ENCODE measurements at places on chromosomes 16 and 17. TPM values are rescaled to one million over a fixed set of nuclear protein-coding genes. Genes with fewer than 3 reads are reported as not detected.

Gene ZNF768
- total RNA-seq: 22.3 TPM

Gene ITGAL
- 13.8 TPM for total RNA-seq

Gene CD68
- total RNA-seq: 112 TPM

Gene PRSS21
- total RNA-seq: not detected

Gene NPTX1
- 1.6 TPM for total RNA-seq

Gene LYZL6
- not detected for total RNA-seq

Gene NPIPB13
- total RNA-seq: 19.5 TPM

Gene SCGB1C2
- not detected for total RNA-seq

Gene CCL23
- total RNA-seq: 5.6 TPM

Gene MT1M
- total RNA-seq: 11.8 TPM

- no peak overlapping the region for H3K4me3 ChIP-seq
- no peak overlapping the region for H3K27ac ChIP-seq
- DNase-seq: no peak
- peaks cover 3% of the 10 kb centered on the region for H3K4me1 ChIP-seq
Observed at GRCh38 chr16:9102943-9103342, 11.5 kb downstream of the HAPSTR1 start.

- no peaks in the 10 kb centered on the region for H3K27me3 ChIP-seq
- H3K36me3 ChIP-seq: no peaks in the 10 kb centered on the region
- no peak for DNase-seq
- H3K27ac ChIP-seq: no peak overlapping the region
- H3K4me1 ChIP-seq: no peaks in the 10 kb centered on the region
- H3K4me3 ChIP-seq: no peak overlapping the region
Observed at GRCh38 chr16:88854306-88855111, 2.2 kb downstream of the GALNS start.

DNA sequence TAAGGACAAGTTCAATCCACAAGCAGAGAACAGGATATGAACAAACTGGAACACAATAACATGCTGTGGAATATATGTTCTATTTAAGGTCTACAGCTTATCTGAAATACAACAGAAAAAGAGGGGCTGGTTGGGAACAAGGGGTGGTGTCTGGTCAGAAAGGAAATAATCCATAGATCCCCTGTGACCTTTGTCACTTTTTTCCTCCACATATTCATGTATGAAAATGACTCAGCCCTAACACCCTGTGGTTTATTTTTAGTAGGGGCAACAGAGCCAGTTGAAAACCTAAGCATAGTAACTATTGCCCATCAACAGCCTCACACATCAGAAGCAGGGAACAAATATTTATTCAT lies 12.3 kb upstream of the SPAG9 start:
- no peaks in the 10 kb centered on the region for H3K36me3 ChIP-seq
- H3K27me3 ChIP-seq: no peaks in the 10 kb centered on the region
- no peak overlapping the region for H3K4me3 ChIP-seq
- no peaks in the 10 kb centered on the region for H3K4me1 ChIP-seq
- no peak overlapping the region for H3K27ac ChIP-seq

DNA sequence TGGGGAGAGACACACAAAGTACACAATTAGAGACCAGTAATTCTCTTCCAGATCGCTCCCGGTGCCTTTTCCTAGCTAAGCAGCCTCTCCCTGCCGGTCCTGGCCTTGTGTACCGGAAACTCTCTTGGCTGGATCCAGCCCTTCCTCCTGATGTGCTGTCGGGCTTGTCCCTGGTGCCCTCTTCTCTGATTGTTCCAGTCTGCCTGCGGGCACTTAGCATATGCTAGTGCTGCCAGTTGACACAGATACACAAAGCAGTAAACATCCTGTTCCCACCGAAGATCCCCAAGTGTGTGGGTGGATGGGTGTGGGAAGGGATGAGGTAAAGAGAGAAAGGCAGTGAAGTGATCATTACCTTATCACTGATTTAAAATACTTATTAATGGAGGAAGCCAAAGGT lies 9.7 kb downstream of the HS3ST3B1 start:
- no peaks in the 10 kb centered on the region for H3K4me1 ChIP-seq
- no peak for DNase-seq
- no peak overlapping the region for H3K27ac ChIP-seq
- H3K36me3 ChIP-seq: no peaks in the 10 kb centered on the region
- no peaks in the 10 kb centered on the region for H3K27me3 ChIP-seq
- H3K4me3 ChIP-seq: no peak overlapping the region

GRCh38 chr17:65074778-65075250 lies 18.3 kb upstream of the GNA13 start:
- H3K27ac ChIP-seq: no peak overlapping the region
- no peaks in the 10 kb centered on the region for H3K4me1 ChIP-seq
- DNase-seq: no peak
- H3K4me3 ChIP-seq: no peak overlapping the region

GRCh38 chr16:56675685-56676210 lies 6.1 kb downstream of the MT1H start:
- no peaks in the 10 kb centered on the region for H3K4me1 ChIP-seq
- no peak overlapping the region for H3K27ac ChIP-seq
- no peaks in the 10 kb centered on the region for H3K36me3 ChIP-seq
- no peaks in the 10 kb centered on the region for H3K27me3 ChIP-seq
- H3K4me3 ChIP-seq: no peak overlapping the region

DNA sequence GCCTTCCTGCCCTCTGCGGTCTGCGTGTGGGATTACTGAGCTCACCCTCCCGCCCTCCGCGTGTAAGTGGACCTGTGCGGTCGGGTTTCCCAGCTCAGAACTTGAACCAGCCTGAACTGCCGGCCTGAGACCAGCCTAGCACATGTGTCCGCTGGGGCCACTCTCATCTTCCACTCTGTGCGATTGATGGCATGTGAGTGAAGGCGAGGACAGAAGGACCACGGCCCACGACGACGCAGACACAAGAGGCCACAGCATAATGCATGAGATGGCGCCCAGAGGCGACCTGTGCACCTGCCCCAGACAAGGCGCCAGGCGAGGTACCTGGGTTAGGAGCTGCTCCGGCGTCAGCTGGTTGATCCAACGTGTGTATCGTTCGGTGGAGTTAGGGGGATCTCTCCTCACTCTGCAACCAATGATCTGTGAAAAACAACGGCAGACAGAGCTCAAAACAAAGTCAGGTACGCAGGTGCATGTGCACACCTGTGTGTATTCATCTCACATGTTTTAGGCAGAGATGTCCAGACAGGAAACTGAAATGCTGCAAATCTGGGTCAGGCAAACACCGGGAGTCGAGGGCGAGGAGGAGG lies 74.5 kb upstream of the METRNL start:
- no peaks in the 10 kb centered on the region for H3K27me3 ChIP-seq
- H3K36me3 ChIP-seq: no peaks in the 10 kb centered on the region
- no peak overlapping the region for H3K27ac ChIP-seq
- no peak for DNase-seq
- no peak overlapping the region for H3K4me3 ChIP-seq

GRCh38 chr17:57853695-57854094 lies 3.9 kb upstream of the MRPS23 start:
- no peaks in the 10 kb centered on the region for H3K36me3 ChIP-seq
- DNase-seq: peak; percentile 85
- H3K4me1 ChIP-seq: peaks cover 2% of the 10 kb centered on the region
- H3K4me3 ChIP-seq: no peak overlapping the region
- H3K27me3 ChIP-seq: no peaks in the 10 kb centered on the region

DNA sequence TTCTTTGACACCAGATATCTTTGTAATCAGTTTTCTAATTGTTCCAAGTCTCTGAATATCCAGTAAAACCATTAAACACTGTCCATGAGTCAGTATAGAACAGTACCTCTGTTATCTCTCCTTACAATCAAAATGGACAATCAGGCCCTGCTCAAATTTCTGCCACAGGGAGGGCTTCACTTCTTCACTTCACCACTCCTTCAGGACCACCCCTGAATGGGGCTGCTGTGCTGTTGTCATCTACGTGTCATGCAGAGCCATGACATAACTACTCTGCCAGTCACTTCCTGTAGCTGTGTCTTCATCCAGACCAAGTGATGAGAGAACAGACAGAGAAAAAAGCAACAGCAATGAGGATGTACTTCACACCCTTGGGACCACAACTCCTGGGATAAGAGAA lies 116.9 kb downstream of the TANC2 start:
- no peaks in the 10 kb centered on the region for H3K36me3 ChIP-seq
- no peak for DNase-seq
- no peak overlapping the region for H3K4me3 ChIP-seq
- H3K4me1 ChIP-seq: no peaks in the 10 kb centered on the region

GRCh38 chr17:63516910-63517824 lies 6.0 kb upstream of the KCNH6 start:
- DNase-seq: no peak

GRCh38 chr17:78399693-78400144 lies 21.3 kb downstream of the PGS1 start:
- no peak overlapping the region for H3K4me3 ChIP-seq
- no peaks in the 10 kb centered on the region for H3K36me3 ChIP-seq
- no peak for DNase-seq

DNA sequence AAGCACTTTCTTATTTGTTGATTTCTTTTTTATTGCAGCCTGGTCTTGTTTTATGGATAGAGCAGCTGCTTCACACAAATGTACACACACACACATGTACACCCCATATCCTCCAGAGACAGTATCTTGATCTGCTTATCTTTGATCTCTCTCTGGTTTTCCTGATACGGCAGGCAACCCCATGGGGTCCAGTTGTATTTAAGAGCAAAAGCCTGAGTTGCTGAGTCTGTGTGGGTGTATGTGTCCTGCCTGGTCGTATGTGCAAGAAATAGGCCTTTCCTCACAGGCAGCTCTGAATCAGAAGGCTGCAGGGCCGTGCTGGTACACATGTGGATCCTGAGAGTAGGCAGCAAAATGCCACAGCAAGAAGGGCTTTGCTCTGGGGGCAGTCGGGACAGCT lies 14.6 kb upstream of the LGALS9 start:
- no peak overlapping the region for H3K4me3 ChIP-seq
- no peaks in the 10 kb centered on the region for H3K27me3 ChIP-seq
- H3K27ac ChIP-seq: no peak overlapping the region
- peaks cover 7% of the 10 kb centered on the region for H3K36me3 ChIP-seq
- H3K4me1 ChIP-seq: no peaks in the 10 kb centered on the region

DNA sequence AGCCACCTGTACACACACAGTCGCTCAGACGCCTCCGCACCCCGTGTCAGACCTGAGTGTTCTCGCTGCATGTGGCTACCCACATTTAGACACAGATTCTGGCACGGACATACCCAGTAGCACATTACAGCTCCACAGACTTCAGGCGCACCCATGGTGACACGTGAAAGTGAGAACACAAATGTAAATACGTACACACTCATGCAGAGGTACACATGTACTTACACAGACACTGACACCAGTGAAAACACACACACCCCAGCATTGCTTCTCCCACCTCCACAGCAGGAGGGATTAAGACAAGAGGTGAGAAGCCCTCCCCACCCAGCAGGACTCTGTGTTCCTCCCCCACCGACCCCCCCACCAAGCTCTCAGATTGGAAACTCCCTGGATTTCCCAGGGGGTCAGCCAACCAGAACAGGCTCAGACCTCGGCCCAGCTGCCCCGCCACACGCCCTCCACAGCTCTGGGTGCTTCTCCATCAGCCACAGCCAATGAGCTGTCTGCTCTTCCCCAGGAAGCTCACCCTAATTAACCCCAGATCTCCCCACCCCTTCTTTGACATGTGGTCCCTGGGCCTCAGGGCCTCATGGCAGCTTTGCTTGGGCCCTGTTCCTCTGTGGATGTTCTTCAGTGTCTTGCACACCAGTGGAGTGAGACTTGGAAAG lies 5.3 kb upstream of the FOXN1 start:
- H3K27me3 ChIP-seq: no peaks in the 10 kb centered on the region
- H3K27ac ChIP-seq: no peak overlapping the region
- no peaks in the 10 kb centered on the region for H3K4me1 ChIP-seq
- DNase-seq: no peak
- no peaks in the 10 kb centered on the region for H3K36me3 ChIP-seq

- peak; percentile 8 for DNase-seq
- no peaks in the 10 kb centered on the region for H3K36me3 ChIP-seq
- no peaks in the 10 kb centered on the region for H3K4me1 ChIP-seq
- no peak overlapping the region for H3K27ac ChIP-seq
- H3K4me3 ChIP-seq: no peak overlapping the region
Observed at GRCh38 chr17:77701996-77702395, 256.5 kb upstream of the TNRC6C start.

DNA sequence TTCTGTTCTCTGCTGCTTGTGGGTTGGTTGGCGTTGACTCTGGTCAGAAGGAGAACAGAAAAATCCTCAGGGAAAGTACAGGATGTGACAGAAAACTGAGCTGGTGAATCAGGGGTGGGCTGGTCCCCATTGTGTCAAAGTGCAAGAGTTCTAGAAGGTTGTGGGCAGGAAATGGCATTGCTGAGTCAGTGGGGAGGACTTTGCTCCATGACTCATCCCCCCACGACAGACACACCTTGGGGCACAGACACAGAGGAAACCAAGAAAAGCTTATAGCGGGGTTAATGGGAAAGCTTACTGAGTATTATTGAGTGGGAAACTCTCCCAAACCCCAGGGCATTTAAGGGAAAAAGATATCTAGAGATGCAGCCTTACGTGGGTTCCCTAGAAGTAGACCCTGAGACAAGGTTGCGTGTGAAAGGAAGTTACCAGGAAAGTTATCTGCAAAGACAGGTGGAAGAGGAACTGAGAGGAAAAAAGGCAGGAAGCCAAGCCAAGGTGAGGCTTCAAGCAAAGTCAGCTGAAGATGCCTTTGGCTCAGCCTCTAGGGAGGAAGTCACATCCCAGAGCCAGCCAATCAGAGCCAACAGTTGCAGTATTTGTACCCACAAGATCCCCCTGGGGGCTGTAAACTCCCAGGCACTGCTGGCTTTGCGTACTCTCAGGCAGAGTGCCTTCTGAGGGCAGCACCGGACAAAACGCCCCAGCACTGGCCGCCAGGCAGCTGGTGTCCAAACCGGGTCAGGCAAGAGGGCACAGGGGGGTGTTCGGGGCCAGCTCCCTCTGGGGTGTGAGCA lies 86.4 kb downstream of the FOXL1 start:
- no peaks in the 10 kb centered on the region for H3K4me1 ChIP-seq
- H3K4me3 ChIP-seq: no peak overlapping the region
- no peaks in the 10 kb centered on the region for H3K27me3 ChIP-seq
- no peaks in the 10 kb centered on the region for H3K36me3 ChIP-seq
- peak; percentile 64 for DNase-seq

DNA sequence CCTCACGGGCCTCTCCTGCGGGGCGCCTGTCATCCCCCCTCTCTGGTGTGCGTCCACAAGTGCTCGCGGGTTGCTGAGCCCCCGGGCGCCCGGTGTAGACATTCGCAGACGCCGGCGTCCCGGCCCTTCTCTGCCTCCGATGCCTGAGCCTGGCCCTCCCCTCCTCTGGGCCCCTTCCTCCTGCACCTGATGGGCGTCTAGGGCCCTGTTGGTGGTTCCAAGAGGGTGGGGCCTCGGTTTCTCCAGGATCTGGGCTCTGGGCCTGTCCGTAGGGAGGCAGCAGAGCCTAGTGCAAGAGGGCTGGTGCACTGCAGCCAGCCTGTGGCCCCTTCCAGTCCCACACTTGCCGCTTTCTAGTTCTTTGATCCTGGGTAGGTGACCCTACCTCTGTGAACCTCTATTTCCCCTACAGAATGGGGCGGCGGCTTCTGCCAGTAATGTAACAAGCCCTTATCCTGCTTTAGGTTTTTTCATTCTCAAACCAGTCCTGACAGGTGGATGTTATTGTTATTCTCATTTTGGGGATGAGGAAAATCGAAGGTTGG lies 623 bp downstream of the E4F1 start:
- H3K36me3 ChIP-seq: peaks cover under 1% of the 10 kb centered on the region
- peak; percentile 68 for DNase-seq
- H3K27ac ChIP-seq: no peak overlapping the region
- peak overlapping the region; percentile 82 for H3K4me3 ChIP-seq
- no peaks in the 10 kb centered on the region for H3K27me3 ChIP-seq

Measured in aorta (tissue), 5 donors.